SJSA1 (cell line): ENCODE measurements at places on chromosomes 13 and 19. TPM values are rescaled to one million over a fixed set of nuclear protein-coding genes. Genes with fewer than 3 reads are reported as not detected.

Gene ZNF729
- total RNA-seq, result not detected in 2 replicates

Gene ZNF320
- total RNA-seq, result 12.3 and 13.3 TPM in 2 replicates

Gene LRRC4B
- total RNA-seq, result not detected in 2 replicates

Gene TUBA3C
- total RNA-seq, result not detected in 2 replicates

Gene LHFPL6
- total RNA-seq, result 68.9 and 76.3 TPM in 2 replicates

Gene URAD
- not detected in 2 replicates for total RNA-seq

Gene VSTM2B
- not detected in 2 replicates for total RNA-seq

Gene AP1M2
- total RNA-seq, result 4.9 and 9.9 TPM in 2 replicates

Gene GPR4
- total RNA-seq, result not detected in 2 replicates

Gene SPTBN4
- total RNA-seq, result 0.61 TPM in 1 of 2 replicates, not detected in the other

Gene SYT5
- not detected in 2 replicates for total RNA-seq
